Gastroesophageal sphincter (tissue), 4 donors: ENCODE measurements at places on chromosomes 6 and 20.

DNA sequence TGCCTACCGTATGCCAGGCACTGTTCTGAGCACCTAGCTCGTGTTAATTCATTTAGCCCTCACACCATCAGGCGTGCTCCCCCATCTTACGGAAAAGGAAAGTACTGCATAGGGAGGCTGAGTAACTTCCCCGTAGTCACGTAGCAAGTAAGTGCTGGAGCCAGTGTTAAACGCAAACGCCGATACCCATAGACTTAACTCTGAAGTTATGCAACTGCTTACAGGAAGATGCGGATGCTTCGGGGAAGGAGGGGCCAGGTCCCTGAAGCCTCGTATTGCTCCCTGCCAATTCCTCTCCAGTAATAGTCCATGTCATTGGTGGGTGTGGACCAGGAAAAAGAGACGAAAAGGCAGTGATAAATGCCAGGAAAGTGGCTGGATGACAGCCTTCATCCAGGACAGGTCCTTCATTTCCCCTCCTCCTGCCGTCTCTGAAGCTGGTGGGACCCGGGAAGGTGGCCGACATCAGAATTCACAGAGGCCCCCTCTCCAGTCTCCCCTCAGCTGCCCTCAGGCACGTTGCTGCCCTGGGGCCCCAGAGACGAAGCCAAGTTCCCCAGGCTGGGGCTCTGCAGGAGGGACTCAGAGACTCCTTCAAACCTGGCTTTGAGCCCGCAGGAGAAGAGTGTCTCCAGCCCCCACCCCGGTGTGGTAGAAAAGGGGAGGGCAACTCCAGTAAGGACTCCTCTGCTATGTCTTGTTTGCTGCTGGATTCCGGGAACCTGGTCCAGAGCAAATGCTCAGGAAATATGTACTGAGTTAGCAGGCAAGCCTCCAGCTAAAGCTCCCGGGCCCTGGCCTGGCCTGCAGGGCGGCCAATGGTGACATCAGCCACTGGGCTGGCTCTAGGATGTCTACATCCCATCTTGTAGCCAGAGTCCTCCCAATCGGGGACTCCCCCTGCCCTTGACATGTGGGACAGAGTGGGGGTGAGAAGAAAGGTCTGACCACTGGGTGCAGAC is 37.8 kb downstream of the RAB44 start:
- no peaks in the 10 kb centered on the region for H3K27me3 ChIP-seq
- peak overlapping the region; percentile 7 for H3K27ac ChIP-seq
- peak overlapping the region; percentile 39 for H3K4me3 ChIP-seq

GRCh38 chr6:68159433-68159832 is 475.6 kb upstream of the ADGRB3 start:
- H3K27me3 ChIP-seq, result no peaks in the 10 kb centered on the region
- ATAC-seq, result no peak
- H3K27ac ChIP-seq, result no peak overlapping the region
- H3K36me3 ChIP-seq, result no peaks in the 10 kb centered on the region
- H3K4me3 ChIP-seq, result no peak overlapping the region

DNA sequence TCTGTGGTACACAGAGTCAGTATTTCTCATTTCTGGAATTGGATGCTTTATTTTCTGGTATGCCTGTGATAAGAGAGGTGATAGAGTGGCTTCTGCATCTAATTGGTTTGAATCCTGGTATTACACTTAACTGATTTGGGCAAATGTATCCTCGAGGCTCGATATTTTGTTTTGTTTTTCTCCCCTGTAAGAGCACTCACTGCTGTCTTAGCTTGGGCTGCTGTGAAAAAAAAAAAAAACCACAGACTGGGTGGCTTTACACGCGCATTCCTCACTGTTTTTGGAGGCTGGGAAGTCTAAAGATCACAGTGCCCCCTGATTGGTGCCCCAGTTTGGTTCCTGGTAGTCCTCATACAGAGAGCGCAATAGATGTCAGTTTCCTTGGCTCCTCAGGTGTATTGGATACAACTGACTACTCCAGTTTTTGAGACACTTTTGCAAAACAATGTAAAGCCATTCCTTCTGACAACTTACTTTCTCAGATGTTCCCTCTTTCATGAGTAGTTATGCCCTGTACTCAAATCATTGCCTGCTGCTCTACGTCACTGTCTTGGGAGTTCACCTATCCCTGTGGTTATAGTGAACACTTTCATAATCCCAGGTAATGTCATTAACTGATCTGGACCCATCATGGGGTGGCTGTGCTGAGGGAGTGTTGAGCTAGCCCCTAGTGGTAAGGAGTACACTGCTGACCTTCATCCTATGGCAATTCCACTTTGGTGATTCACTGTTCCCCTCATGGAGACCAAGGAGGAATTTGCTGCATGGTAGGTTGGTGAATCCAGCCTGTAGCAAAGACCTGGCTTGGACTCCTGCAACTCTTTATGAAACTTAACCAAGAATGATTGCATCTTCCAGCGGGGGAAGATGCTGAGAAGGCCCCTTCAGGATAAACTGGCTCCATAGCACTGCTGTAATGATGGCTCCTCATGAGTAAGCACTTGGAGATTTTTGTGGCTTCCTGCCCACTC is 3.5 kb upstream of the ACAT2 start:
- no peaks in the 10 kb centered on the region for H3K27me3 ChIP-seq
- peaks cover 40% of the 10 kb centered on the region for H3K4me1 ChIP-seq
- H3K36me3 ChIP-seq, result peaks cover 53% of the 10 kb centered on the region
- H3K4me3 ChIP-seq, result no peak overlapping the region
- H3K27ac ChIP-seq, result no peak overlapping the region
- ATAC-seq, result no peak

- H3K4me3 ChIP-seq, result no peak overlapping the region
- no peak overlapping the region for H3K27ac ChIP-seq
- ATAC-seq, result no peak
- no peaks in the 10 kb centered on the region for H3K27me3 ChIP-seq
- no peaks in the 10 kb centered on the region for H3K36me3 ChIP-seq
Observed at GRCh38 chr6:13066050-13066449, 262.3 kb downstream of the TBC1D7 start.

- peaks cover 11% of the 10 kb centered on the region for H3K4me1 ChIP-seq
- H3K27me3 ChIP-seq, result no peaks in the 10 kb centered on the region
- no peaks in the 10 kb centered on the region for H3K36me3 ChIP-seq
- H3K27ac ChIP-seq, result no peak overlapping the region
- H3K4me3 ChIP-seq, result no peak overlapping the region
- no peak for ATAC-seq
Observed at GRCh38 chr20:7790189-7790588, 150.1 kb downstream of the HAO1 start.

- no peaks in the 10 kb centered on the region for H3K36me3 ChIP-seq
- peaks cover 52% of the 10 kb centered on the region for H3K4me1 ChIP-seq
- H3K27me3 ChIP-seq, result peaks cover 100% of the 10 kb centered on the region
- no peak overlapping the region for H3K4me3 ChIP-seq
- no peak overlapping the region for H3K27ac ChIP-seq
Observed at GRCh38 chr6:98827295-98828159, 6.8 kb upstream of the POU3F2 start.

DNA sequence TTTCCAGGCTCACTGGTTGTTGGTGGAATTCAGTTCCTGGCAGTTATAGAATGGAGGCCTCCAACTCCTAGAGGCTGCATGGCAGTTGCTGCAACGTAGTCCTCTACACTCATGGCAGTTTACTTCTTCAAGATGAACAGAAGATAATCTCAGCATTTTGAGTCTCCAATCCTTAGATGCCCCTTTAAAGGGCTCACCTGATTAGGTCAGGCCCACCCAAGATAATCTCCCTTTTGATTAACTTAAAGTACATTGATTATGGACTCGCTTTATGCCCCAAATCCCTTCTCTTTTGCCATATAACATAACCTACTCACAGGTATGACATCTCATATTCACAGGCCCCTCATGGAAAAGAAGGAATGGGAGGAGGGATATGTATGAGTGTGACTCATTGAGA is 76.4 kb downstream of the ZNF133 start:
- H3K4me3 ChIP-seq, result no peak overlapping the region
- ATAC-seq, result no peak
- no peaks in the 10 kb centered on the region for H3K36me3 ChIP-seq

DNA sequence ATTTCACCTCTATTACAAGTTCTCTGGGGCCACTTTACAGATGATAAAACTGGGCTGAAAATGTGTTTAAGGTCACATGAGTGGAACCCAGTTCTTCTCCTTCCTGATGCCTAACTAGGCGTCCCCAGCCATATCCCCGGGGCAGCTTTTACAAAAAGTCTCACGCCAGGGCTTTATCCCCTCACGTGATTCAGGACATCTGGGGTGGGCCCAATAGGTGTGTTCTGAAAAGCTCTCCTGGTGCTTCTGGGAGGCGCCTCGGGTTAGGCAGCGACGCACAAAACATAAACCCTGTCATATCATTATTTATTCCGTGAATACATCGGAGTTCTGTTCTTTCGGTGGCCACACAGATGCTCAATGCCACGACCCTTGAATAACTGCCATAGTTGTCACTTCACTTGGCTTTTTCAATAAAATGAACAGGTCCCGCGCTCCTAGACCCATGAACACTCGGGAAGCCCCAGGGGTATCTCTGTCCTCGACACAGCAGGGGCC is 32.1 kb downstream of the SF3B5 start:
- H3K4me1 ChIP-seq, result no peaks in the 10 kb centered on the region
- no peaks in the 10 kb centered on the region for H3K36me3 ChIP-seq
- H3K27me3 ChIP-seq, result peaks cover 61% of the 10 kb centered on the region
- no peak for ATAC-seq
